ENCODE measurements at places on chromosomes 13 and 19. TPM values are rescaled to one million over a fixed set of nuclear protein-coding genes. Genes with fewer than 3 reads are reported as not detected.

The MBD3L4 gene
- total RNA-seq: not detected

The FPR1 gene
- not detected for total RNA-seq

The GPC5 gene
- not detected for total RNA-seq

The CELF5 gene
- 0.48 TPM for total RNA-seq

DNA sequence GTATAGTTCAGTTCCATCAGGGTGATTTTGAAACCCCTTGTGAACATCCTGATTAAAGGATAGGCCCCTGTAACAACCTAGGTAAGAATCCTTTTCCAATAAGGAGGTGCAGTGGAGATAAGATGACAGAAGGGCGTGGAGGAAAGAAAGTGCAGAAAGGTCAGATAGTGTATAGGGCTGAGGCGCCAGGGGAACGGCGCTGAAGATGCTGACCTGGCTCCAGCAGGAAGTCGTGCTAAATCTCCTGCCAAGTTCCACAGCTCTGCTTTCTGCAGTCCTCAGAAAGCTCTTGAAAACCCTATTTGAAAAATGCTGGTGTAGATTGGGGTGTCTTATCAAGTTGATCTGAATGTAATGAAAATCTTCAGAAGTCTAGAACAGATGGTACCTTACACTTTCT is 221.7 kb downstream of the COG6 start:
- DNase-seq: no peak

DNA sequence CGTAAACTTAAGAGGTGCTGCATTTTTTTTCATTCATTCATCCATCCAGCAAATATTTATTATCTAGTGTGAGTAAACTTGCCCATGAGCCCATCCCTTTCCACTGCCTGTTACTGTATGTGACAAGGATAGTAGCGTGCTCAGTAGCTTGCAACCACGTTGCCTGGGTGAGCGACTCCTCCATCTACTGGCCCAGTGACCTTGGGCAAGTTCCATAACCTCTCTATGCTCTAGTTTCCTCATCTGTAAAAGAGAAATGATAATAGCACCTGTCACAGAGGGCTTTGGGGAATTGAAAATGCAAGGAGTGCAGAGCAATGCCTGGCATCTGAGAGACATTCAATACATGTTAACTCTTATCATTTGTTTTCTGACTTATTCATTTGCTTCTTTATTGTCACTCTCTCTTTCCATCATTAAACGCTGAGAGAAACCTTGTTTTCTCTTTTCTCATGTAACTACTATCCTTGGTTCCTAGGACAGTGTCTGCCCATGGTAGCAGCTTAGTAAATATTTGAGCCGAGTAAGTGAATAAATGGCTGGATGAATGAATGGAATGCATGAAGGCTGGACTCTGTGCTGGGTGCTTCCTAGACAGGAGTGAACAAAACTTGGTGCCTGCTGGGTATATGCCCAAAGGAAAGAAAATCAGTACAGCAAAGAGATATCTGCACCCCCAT is 19.9 kb downstream of the LRCH1 start:
- no peak for DNase-seq

- DNase-seq: no peak
These were observed 34.4 kb upstream of the MIR17HG start for GRCh38 chr13:91313103-91313502.

DNA sequence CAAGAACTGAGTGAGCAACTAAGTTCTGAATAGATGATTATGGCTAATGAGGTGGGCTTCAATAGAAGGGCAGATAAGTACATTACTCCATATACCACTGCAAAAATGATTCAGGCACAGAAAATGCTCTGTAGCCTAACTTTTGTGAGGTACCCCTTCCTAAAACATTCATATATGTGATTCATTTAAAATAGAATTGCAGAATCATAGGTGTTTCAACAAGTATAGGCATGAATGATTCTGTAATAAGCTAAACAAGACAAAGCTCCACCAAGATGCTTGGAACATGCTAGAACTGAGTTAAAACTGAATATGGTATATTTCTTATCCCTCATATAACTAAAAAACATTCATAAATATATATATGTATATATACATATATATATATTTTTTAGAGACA is 12.1 kb downstream of the KBTBD7 start:
- no peak for DNase-seq

- DNase-seq: no peak
These were observed 14.8 kb upstream of the DNAJC15 start for GRCh38 chr13:43008596-43008995.

DNA sequence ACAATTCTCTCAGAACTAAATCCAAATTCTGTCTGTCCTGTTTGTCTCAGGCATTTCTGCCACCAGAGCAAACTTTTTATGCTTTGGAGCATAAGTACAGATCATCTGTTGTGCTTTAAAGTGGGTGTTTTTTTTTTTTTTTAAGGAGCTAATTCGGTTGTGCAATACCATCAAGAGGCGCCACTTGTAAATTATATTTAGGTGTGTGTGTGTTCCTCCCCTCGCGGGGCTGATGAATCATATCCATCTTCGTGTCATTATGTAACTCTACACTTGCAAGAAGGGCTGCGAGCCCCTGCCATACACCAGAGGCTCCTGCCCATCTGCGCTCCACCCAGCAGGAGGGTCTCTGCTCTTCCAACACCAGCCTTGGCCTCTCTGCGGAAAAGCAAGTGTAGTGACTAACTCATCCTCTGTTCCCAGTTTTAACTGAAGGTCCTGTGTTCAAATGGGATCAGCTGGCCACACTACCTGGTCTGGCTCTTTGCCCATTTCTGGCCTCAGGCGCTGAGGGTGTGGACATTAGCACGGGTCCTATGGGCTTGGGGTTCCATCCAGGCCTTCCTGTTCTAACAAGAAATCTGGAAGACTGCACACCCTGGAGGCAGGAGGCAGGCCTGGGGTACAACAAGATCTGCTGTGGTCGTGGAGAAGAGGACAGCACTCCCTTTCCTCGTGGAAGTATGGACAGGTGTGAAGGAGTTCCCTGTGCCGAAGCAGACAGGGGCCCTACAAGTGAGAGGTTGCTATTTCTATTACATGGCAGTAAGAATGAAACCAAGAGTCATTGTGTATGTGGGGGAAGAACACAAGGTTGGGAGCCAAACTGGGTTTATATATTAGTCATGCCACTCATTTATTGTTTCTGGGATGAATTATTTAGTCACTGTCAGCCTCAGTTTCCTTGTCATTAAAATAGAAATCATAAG is 96.1 kb upstream of the MBNL2 start:
- DNase-seq: peak; percentile 93

GRCh38 chr13:31322702-31323405 is 123.1 kb downstream of the B3GLCT start:
- DNase-seq: no peak
